ENCODE measurements at places on chromosomes 2 and 18.

GRCh38 chr2:95351598-95351915, 51.0 kb upstream of the FAHD2A start:
- no peaks in the 10 kb centered on the region for H3K27me3 ChIP-seq
- no peak overlapping the region for H3K27ac ChIP-seq
- H3K36me3 ChIP-seq: no peaks in the 10 kb centered on the region

DNA sequence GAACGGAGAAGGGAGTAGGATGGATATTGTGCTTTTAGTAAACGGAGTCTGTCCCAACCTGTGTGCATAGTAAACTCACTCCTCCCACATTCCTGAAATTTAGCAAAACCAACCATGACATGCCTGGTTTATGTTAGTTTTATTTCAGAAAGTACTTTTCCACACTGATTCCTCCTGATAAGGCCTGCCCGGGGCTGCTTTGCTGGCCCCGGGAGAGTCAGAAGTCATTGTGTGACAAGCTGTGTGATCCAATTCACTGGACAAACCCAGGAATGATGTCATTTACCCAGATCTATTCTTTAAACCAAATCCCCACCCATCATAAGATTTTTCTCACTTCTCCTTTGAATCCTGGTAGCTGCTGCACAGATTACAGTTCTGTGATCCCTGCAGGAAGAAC, 109.0 kb downstream of the SETBP1 start:
- no peak overlapping the region for H3K4me3 ChIP-seq
- peak; percentile 69 for DNase-seq
- H3K36me3 ChIP-seq: no peaks in the 10 kb centered on the region

DNA sequence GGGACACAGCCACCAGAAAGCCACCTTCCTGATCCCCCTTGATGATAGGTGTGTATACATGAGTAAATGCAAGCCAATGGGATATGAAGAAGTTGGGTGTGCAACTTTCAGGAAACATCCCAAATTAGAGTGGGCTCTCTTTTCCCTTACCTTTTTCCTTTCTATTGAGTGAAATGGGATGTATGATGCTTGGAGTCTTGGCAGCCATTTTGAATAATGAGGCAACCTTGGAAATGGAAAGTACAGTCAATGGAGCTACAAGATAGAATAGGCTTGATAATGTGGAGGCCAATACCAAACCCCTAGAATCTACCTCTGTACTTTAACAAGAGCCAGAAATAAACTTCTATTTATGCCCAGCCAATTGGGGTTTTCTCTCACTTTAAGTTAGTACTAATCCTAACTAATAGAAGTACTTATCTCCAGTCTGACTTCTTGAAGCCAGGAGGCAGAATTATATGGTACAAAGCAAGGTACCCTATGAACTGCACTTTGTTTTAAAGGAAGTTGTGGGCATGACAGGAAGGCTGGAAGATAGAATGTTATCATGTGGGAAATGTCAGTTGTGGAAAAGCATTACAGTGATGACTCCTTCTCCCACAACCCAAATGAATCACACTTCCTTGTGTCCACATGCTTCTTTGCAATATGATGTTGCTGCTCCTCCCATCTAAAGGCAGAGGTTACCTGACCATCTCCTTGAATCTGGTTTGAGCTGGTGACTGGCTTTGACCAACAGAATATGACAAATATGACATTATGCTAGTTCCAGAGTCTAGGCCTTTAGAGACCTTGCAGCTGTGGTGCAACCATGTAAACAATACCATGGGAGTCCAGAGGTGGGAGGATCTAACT, 12.9 kb upstream of the NABP1 start:
- H3K36me3 ChIP-seq: no peaks in the 10 kb centered on the region
- no peaks in the 10 kb centered on the region for H3K4me1 ChIP-seq
- H3K4me3 ChIP-seq: no peak overlapping the region
- no peak overlapping the region for H3K27ac ChIP-seq
- H3K27me3 ChIP-seq: no peaks in the 10 kb centered on the region

- H3K36me3 ChIP-seq: no peaks in the 10 kb centered on the region
- DNase-seq: no peak
- H3K4me1 ChIP-seq: no peaks in the 10 kb centered on the region
Measured at GRCh38 chr2:181058378-181059269, 78.2 kb downstream of the UBE2E3 start.

DNA sequence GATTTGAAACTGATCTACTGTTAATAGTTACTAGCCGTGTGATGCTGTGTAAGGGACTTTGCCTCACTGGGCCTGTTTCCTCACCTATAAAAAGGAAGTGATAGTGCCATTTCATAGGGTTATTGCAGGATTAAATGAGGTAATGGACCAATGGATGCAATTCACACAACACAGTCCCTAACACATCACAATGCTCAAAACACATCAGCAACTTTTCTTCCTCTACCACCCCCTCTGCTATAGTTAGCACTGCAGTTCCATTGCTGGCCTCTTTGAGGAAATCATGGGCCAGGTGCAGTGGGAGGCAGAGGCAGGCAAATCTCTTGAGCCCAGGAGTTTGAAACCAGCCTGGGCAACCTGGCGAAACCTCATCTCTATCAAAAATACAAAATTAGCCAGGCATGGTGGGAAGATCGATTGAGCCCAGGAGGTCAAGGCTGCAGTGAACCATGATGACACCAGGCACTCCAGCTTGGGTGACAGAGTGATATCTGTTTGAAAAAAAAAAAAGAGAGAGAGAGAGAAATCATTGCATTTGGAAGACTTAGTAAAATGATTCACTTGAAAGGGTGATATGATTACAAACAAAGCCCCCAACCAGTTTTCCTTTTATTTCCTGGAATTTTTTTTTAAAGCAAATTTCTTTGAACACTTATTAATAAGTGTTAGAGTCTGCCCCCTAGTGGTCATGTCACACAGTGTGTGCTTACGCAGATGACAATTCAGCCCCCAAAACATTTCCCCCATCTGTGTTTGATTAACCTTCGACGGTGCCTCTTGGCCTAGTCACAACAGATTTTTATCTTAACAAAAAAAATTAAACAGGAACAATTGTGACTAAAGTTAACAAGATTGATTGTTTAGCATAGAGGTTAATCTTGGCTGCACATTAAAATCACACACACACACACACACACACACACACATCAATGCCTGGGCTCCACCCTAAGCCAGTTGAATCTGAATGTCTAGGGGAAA, 88.6 kb upstream of the BCL11A start:
- no peaks in the 10 kb centered on the region for H3K27me3 ChIP-seq
- peak; percentile 12 for DNase-seq
- H3K4me3 ChIP-seq: no peak overlapping the region
- no peak overlapping the region for H3K27ac ChIP-seq

DNA sequence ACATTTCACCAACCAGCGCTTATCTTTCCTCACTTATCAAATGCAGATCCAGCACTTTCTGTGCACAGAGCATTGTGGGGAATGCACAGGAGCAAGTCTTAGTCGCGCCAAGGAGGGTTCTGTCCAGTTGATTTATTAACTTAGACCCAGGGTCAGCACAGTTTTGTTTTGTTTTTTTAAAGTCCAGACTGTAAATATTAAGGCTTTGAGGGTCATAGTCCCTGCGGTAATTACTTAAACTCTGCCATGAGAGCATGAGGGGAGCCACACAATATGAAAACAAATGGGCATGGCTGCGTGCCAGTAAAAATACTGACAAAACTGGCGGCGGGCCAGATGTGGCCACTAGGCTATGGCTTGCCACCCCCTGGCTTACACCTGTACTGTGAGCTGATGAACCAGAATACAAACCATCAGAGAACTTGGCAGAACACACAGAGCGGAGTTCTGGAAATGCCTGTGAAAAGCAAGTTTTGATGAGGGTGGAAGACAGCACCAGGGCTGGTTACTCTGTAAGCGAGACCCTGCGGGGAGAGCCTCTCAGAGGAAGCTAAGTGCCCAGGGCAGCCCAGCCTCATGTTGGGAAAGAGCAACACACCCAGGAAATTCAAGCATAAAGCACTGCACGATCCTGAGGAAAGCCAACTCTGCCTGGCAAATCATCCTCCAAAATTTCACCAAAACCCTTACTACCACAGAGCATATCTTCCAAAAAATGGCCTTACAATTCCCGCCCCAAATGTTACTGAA, 43.6 kb downstream of the L3MBTL4 start:
- DNase-seq: peak; percentile 83
- no peaks in the 10 kb centered on the region for H3K36me3 ChIP-seq
- peaks cover 25% of the 10 kb centered on the region for H3K4me1 ChIP-seq
- no peak overlapping the region for H3K4me3 ChIP-seq
- no peaks in the 10 kb centered on the region for H3K27me3 ChIP-seq

GRCh38 chr2:112942654-112943002, 31.7 kb downstream of the IL37 start:
- H3K36me3 ChIP-seq: no peaks in the 10 kb centered on the region
- peaks cover 5% of the 10 kb centered on the region for H3K4me1 ChIP-seq
- no peak overlapping the region for H3K27ac ChIP-seq
- no peak for DNase-seq

DNA sequence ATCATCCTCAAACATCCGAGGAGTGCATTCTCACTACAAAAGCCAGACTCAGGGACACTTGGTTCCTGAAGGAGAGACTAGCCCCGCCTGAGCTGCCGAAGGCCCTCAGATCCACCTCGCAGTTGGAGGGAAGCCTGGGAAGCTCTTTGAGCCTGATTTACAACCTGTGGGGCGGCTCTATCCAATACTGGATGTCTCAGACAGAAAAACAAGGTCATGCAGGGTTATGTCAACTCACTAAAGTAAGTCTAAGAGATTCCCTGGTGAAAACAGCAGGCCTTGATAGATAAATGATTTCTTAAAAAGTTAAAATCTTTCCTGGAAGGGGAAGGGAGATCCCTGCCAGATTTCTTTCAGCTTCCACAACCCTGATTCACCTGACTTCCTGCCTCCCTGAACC, 284.3 kb downstream of the CYP26B1 start:
- H3K27me3 ChIP-seq: no peaks in the 10 kb centered on the region
- no peaks in the 10 kb centered on the region for H3K36me3 ChIP-seq
- DNase-seq: no peak
- H3K4me1 ChIP-seq: no peaks in the 10 kb centered on the region
- no peak overlapping the region for H3K27ac ChIP-seq

GRCh38 chr18:62979176-62979575, 263.8 kb downstream of the PHLPP1 start:
- H3K27ac ChIP-seq: no peak overlapping the region
- H3K4me3 ChIP-seq: no peak overlapping the region
- H3K4me1 ChIP-seq: peaks cover 5% of the 10 kb centered on the region
- H3K27me3 ChIP-seq: no peaks in the 10 kb centered on the region

- H3K4me1 ChIP-seq: no peaks in the 10 kb centered on the region
- no peaks in the 10 kb centered on the region for H3K36me3 ChIP-seq
- no peak overlapping the region for H3K4me3 ChIP-seq
- H3K27ac ChIP-seq: no peak overlapping the region
- no peaks in the 10 kb centered on the region for H3K27me3 ChIP-seq
Measured at GRCh38 chr18:11470941-11471340, 138.5 kb upstream of the SLC35G4 start.

DNA sequence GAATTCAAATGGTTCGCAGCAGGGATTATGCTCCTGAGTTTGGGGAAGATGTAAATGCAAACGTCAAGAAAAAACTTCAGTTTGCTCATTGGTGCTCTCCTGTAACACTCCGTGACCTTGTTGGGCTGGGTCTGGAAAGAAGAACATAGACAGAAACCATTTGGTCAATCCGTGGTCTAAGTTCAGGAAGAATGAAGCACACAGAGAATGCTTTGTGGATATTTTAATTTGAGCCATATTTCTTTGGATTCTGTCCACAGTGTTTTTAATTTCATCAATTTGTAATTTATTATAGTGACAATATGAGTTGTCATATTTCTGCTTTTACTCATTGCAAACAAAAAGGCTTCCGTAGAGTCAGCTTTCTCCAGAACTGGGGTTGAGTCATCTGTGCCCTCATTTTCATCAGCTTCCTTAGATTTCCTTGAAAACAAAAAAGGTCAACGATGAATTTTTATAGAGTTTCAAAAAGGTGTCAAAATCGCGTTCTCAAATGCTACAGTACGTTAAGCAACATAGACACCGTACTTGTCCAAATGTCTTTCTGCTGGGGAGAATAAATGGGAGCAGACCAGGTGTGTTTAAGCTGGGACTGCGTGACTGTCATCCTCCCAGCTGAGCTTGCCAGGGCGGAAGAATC, 606.4 kb downstream of the RNF144A start:
- no peaks in the 10 kb centered on the region for H3K4me1 ChIP-seq
- no peak for DNase-seq
- H3K36me3 ChIP-seq: no peaks in the 10 kb centered on the region
- H3K27ac ChIP-seq: no peak overlapping the region
- H3K4me3 ChIP-seq: no peak overlapping the region
- H3K27me3 ChIP-seq: no peaks in the 10 kb centered on the region

DNA sequence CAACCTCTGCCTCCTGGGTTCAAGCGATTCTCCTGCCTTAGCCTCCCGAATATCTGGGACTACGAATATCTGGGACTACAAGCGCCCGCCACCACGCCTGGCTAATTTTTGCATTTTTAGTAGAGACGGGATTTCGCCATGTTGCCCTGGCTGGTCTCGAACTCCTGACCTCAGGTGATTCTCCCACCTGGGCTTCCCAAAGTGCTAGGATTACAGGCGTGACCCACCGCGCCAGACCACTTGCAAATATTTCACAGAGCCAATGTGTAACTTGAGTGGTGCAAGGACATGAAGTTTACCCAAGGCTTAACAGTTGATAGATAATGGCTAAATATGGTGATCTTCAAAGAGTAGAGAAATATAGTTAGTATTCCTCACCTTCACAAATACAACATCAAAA, 14.1 kb upstream of the MTIF2 start:
- H3K27ac ChIP-seq: no peak overlapping the region
- no peaks in the 10 kb centered on the region for H3K36me3 ChIP-seq
- no peak for DNase-seq
- no peak overlapping the region for H3K4me3 ChIP-seq

DNA sequence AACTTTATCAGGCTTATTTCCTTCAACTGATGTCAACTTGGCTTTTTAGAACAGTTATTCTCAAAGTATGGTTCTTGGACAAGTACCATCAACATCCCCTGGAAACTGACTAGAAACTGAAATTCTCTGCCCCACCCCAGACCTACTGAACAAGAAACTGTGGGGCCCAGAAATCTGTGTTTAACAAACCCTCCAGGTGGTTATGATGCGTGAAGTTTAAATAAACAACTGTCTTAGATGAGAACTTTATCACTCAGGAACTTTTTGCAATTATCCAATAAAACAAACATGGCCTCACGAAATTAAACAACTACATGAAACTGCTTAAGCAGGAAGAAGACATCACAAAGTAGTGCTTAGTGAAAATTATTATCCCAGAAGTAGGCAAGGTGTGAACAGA, 4.4 kb downstream of the HIBCH start:
- H3K4me3 ChIP-seq: no peak overlapping the region
- no peak for DNase-seq
- H3K27me3 ChIP-seq: no peaks in the 10 kb centered on the region
- no peak overlapping the region for H3K27ac ChIP-seq

All from thyroid gland (tissue), 4 donors.